ENCODE measurements at places on chromosomes 2 and 18. TPM values are rescaled to one million over a fixed set of nuclear protein-coding genes. Genes with fewer than 3 reads are reported as not detected.

The CD8B2 gene
- not detected for polyA plus RNA-seq

The DAPL1 gene
- 0.56 TPM for polyA plus RNA-seq

The REG1B gene
- polyA plus RNA-seq = not detected

The ESPNL gene
- 0.71 TPM for polyA plus RNA-seq

The ATP6V1C2 gene
- polyA plus RNA-seq = 0.13 TPM

The GPR35 gene
- polyA plus RNA-seq = 0.03 TPM

The UGT1A9 gene
- polyA plus RNA-seq = not detected

The LMAN2L gene
- polyA plus RNA-seq = 15.1 TPM

All from foreskin keratinocyte (primary cell).